ENCODE measurements at places on chromosomes 16 and 17. TPM values are rescaled to one million over a fixed set of nuclear protein-coding genes. Genes with fewer than 3 reads are reported as not detected.

DNA sequence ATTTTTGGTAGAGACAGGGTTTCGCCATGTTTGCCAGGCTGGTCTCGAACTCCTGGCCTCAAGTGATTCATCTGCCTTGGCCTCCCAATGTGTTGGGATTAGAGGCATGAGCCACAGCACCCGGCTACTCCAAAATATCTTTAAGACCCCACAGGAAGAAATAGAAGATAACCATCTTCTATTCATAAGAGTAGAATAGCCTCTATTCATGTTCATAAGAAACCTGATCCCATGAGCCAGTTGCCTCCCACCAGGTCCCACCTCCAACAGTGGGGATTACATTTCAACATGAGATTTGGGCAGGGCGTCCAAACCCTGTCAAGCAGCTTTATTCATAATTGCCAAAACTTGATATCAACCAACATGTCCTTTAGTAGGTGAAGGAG is 13.9 kb upstream of the TMC7 start:
- no peak for DNase-seq

Gene MYO1C
- 148 TPM for total RNA-seq

Gene PTX4
- total RNA-seq: not detected

Gene PNMT
- total RNA-seq: not detected

DNA sequence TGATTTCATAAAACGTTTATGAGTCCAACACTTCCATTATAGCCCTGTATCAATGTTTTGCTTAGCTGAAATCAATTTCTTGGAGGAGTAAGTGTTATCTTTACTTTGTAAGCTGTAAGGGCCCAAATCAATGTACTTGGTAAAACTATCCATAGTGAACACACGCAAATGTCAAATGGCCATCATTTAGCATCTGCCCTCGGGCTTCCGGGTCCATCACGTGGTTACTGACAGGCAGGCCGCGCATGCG is 687 bp upstream of the NARF start:
- peak; percentile 96 for DNase-seq

- DNase-seq: no peak
These were observed 676 bp downstream of the CPD start for GRCh38 chr17:30379303-30379902.

Gene TMC8
- total RNA-seq: 0.02 TPM

GRCh38 chr17:58391302-58391984 is 25.9 kb downstream of the RNF43 start:
- peak; percentile 60 for DNase-seq

Gene EVPLL
- total RNA-seq: not detected

DNA sequence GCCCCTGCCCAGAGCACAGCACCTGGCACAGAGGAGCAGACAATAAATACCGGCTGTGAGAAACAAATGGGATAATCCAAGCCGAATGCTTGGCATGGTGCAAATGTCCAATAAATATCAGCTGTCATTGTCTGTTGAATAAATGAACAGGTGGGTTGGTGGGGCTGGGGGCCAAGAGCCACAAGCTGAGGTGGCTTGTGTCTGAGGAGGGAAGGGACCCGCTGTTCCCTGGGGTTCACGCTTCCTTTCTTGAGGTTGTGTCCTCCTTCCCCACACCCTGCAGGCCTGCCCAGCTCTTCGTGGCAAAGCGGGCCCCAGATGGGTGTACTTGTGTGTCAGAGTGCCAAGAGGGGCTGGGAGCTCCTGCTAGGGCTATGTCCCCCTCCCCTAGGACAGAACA is 38.6 kb downstream of the ARHGAP27 start:
- no peak for DNase-seq

- no peak for DNase-seq
These were observed 12.4 kb downstream of the UBALD2 start for GRCh38 chr17:76277300-76278267.

DNA sequence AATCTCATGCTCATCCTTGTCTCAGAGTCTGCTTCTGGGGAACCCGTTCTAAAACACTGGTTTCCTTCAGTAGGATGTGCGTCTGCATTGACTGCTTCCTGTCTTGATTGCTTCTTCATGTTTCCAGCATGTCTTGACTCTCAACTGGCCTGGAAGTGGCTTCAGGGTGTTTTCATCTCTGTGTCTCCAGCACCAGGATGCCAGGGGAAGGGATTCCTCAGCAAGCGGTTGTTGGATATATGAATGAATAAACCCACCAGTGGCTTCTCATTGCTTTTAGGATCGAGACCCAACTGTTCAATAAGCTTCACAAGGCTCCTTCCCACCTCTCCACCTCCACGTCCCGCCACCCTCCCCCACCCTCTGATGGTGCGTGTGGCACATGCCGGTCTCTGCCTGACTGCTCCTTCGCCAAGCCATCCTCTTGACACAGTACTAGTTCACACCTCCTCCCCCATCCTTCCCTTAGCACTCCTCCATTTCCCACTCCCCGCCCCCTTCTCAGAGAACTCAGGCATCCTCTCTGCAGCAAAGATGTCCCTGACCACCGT is 14.1 kb upstream of the TNS4 start:
- no peak for DNase-seq

- no peak for DNase-seq
These were observed 161.5 kb downstream of the TMEM132E start for GRCh38 chr17:34740565-34741520.

- DNase-seq: no peak
These were observed 30.1 kb upstream of the SREBF1 start for GRCh38 chr17:17866897-17867296.

Gene CCL8
- not detected for total RNA-seq

Gene NOXO1
- 0.19 TPM for total RNA-seq

- no peak for DNase-seq
These were observed 132.0 kb downstream of the PRKCB start for GRCh38 chr16:23967775-23968174.

GRCh38 chr17:29138971-29139691 is 41.1 kb downstream of the MYO18A start:
- no peak for DNase-seq

- DNase-seq: peak; percentile 75
These were observed 195.2 kb upstream of the KIF2B start for GRCh38 chr17:53627511-53627910.

DNA sequence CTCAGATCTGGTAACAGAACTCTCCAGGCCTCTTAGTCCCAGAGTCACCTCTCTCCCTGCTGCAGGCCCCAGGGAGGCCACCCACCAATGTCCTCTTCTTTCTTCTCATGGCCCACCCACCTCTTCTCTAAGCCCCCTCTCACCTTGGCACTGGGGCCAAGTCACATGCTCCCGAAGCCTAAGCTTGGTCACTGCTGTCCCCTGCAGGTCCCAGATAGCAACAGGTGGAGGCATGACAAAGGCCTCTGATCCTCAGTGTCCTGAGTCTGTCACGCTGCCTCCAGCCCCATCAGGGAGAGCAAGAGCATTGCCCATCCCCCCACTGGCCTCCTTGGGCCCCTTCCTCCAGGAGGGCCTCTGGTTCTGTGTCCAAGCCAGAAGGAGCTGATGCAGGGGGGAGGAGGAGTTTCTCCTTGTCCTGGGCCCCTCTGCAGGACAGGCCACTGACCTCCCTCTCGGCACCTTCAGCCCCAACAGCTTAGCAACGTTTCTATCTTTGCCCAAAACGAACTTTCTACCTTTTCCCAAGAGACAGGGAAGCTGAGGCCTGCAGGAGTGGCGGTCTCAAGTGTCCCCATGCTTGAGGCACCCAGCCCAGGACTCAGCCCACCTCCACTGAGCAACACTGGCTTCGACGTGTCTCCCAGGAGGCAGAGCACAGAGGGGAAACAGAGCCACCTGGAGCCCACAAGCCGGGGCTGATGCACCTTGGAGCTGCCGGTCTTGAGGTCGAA is 8.6 kb downstream of the P2RX1 start:
- DNase-seq: no peak

GRCh38 chr16:3242709-3243108 is 7.8 kb upstream of the ZNF200 start:
- no peak for DNase-seq

DNA sequence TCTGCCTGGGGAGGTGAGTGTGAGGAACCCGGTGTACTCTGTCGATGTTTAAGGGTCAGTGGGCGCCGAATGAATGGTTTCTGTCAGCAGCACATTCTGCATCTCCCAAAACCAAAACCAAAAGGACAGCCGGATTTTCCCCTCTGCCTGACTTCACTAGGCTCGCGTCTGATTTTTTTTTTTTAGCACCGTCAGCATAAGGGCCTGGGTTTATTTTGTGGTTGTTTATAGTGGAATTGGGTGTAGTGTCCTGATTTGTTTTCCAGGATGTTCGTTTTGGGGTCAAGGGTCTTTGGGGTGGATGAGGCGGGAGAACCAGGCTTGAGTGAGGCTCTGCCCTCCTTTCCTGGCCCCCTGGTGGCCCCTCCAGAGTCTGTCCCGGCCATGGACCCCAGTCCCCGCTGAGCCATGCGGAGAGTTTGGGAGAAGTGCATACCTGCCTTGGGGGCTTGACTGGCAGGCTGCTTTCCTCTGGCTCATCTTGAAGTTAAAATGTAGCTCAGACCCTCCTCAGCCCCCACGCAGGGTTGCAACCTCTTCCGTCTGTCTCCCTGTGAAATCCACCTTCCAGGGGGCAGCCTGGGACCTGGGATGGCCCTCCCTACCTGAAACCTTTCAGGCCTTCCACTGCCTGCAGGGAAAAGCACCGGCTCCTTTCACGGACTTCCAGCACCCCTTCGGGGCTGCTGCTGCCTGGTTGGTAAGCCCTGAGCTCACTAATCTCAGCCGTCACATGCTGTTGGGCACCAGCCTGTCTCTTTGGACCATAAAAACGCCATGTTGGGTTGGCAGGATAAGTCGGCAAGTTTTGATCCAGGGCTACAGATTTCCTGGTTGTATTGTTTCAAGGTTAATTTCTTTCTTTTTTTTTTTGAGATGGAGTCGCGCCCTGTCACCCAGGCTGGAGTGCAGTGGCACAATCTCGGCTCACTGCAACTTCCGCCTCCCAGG is 60.2 kb downstream of the JPH3 start:
- DNase-seq: no peak

DNA sequence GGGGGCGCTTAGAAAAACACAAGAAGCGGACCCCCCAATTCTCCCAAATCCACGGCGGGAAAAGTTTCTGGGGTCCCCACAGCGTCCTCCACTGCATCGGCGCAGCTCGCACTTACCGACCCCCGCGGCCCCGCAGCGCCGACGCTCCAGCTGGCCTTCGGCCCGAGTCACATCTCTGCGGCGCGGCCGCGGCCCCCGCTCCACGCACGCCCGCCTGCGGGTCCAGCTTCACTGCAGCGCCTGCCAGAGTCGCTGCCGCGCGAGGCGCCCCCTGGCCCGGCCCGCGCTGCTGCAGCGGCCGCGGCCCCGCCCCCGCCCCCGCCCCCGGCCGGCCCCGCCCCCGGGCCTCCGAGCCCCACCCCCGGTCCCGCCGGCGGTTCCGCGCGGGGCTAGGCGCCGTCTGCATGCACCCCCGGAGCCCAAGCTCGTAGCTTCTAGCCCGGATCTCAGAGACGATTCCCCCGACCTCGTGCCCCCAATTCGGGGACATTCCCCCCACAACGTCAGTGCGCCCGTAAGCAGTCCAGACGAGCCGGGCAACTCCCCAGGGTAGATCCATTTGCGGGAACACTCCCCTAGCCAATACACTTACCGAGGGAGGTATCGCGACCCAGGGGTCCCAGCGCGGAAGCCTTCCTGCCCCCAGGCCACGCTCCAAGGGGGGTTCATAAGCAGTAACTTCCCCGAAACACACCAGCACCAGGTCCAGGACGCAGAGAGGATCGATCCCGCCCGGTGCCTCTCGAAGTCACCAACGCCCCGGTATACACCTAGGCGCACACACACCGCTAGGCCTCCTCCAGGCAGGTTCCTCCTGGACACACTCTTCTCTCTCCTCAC is at the start of gene GPRC5B:
Gene GPRC5B (minus strand): TSS at position 238 of the 840 bp plus-strand sequence. CDS start 12,003 bp downstream, outside the sequence.
- DNase-seq: no peak

Gene ELP5
- 104 TPM for total RNA-seq

Data from A172 (cell line).